ENCODE measurements at places on chromosomes 4 and X.

- no peak for DNase-seq
Measured at GRCh38 chrX:30819080-30819479, 70.0 kb downstream of the TAB3 start.

- no peak for DNase-seq
Measured at GRCh38 chr4:167079762-167080161, 154.5 kb downstream of the SPOCK3 start.

- DNase-seq, result no peak
Measured at GRCh38 chrX:2503591-2504500, 3.1 kb upstream of the DHRSX start.

DNA sequence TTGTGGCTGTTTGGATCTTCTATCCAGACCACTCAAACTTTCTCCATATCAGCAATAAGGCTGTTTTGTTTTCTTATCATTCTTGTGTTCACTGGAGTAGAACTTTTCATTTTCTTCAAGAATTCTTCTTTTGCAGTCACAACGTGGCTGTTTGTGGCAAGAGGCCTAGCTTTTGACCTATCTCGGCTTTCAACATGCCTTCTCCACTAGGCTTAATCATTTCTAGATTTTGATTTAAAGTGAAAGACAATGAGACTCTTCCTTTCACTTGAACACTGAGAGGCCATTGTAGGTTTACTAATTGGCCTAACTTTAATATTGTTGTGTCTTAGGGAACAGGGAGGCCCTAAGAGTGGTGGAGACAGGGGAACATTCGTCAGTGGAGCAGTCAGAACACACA is 19.1 kb downstream of the FGF2 start:
- no peak for DNase-seq

DNA sequence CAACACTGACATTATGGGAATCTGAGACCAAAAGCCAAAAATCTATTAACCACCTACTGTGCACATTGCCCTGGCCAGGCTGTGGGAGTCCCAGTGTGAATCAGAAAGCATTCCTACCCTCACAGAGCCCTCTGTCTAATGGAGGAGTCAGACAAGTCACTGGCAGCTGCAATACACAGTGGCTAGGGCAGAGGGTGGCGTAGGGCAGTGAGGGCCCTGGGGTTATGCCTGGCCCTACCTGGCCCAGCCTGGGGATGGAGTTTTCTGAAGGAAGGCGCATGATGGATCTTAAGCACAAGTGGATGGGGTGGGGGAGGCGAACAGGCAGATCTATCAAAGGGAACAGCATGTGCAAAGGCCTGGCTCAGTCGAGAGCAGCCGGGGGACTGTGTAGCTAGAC is 10.8 kb downstream of the JAKMIP1 start:
- no peak for DNase-seq

DNA sequence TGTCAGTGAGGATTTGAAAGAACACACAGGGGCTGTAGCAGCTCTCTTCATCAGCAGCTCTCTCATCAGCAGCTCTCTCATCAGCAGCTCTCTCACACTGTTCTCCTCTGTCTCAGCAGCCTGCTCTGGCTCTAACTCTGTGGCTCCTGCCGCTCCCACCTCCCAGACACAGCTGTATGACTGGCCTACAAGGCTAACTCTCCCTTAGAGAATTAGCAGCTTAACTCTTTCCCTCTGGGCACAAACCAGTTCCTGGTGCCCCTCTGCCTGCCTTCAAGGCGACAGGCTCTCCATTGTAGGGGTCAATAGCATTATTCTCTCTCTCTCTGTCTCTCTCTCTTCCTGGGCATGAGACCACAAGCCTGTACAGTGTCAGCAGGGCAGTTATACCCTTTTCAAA is 385.6 kb upstream of the PCDH10 start:
- no peak for DNase-seq

- no peak for DNase-seq
Measured at GRCh38 chr4:106273831-106274230, 42.2 kb downstream of the TBCK start.

- no peak for DNase-seq
Measured at GRCh38 chrX:136106920-136107528, 40.3 kb upstream of the FHL1 start.

- no peak for DNase-seq
Measured at GRCh38 chr4:37687681-37688080, 1.5 kb upstream of the RELL1 start.

- no peak for DNase-seq
Measured at GRCh38 chr4:3218824-3219760, 29.9 kb upstream of the MSANTD1 start.

DNA sequence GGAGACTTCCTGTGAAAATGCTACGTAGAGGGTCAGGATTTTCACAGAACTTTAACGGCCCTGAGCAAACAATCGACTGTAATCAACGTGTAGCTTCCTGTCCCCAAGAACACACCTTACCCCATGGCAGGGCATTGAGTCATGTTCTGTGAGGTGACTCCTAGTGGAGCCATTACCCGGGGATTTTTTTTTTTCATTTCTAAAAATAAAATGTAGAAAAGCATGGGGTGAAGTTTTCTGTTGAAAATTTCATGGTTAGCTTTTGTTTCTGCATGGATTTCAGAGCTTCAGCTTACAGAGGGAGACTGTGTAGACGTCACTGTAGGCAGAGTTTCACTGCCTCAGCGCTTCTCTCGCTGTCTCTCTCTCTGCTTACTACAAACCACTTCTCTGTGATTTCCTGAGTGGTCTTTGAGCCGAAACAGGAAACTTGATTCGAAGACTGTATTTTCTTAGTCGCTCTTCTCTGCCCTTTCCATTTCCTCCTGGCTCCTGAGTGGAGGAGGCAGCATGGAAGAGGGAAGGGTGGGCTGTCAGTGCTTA is 111.7 kb downstream of the NFKB1 start:
- peak; percentile 31 for DNase-seq

GRCh38 chr4:48305508-48305907 is 35.8 kb upstream of the SLAIN2 start:
- no peak for DNase-seq

- no peak for DNase-seq
Measured at GRCh38 chrX:153505361-153505760, 10.6 kb downstream of the BGN start.

- no peak for DNase-seq
Measured at GRCh38 chr4:186105647-186106321, 1.3 kb downstream of the FAM149A start.

- DNase-seq, result no peak
Measured at GRCh38 chr4:152815078-152815477, 35.3 kb downstream of the ARFIP1 start.

- DNase-seq, result no peak
Measured at GRCh38 chr4:8856835-8857621, 14.6 kb downstream of the HMX1 start.

GRCh38 chrX:39613482-39613995 is 484.2 kb downstream of the BCOR start:
- DNase-seq, result peak; percentile 70

- DNase-seq, result no peak
Measured at GRCh38 chr4:81378386-81378785, 93.3 kb downstream of the RASGEF1B start.

GRCh38 chr4:38512840-38513239 is 151.2 kb upstream of the KLF3 start:
- no peak for DNase-seq

GRCh38 chrX:101759000-101759399 is 99.3 kb upstream of the ARMCX2 start:
- DNase-seq, result peak; percentile 60

DNA sequence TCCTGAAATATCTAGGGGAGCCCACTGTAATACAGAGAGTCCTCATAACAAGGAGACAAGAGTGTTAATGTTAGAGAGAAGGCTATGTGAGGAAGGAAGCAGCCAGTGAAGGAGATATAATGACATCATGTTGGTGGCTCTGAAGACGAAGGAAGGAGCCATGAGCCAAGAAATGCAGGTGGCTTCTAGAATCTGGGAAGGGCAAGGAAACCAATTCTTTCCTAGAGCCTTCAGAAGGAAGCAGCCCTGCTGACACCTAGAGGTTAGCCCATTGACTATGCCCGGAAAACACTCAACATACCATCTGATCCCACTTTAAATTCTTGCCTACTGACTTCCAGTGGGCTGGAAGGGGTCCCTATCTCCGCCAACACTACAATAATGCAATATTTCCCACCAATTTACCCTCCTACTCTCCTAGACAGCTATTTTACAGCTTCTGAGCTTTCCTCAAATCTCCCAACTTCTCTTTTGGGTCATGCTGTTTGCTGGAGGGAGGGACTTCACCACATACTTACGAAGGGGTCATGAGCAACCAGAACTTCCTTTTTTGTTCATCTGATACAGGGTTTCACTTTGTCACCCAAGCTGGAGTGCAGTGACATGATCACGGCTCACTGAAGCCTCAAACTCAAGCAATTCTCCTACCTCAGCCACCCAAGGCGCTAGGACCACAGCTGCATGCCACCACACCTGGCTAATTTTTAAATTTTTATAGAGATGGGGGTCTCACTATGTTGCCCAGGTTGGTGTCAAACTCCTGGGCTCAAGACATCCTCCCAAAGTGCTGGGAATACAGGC is 25.2 kb upstream of the G3BP2 start:
- DNase-seq, result no peak

DNA sequence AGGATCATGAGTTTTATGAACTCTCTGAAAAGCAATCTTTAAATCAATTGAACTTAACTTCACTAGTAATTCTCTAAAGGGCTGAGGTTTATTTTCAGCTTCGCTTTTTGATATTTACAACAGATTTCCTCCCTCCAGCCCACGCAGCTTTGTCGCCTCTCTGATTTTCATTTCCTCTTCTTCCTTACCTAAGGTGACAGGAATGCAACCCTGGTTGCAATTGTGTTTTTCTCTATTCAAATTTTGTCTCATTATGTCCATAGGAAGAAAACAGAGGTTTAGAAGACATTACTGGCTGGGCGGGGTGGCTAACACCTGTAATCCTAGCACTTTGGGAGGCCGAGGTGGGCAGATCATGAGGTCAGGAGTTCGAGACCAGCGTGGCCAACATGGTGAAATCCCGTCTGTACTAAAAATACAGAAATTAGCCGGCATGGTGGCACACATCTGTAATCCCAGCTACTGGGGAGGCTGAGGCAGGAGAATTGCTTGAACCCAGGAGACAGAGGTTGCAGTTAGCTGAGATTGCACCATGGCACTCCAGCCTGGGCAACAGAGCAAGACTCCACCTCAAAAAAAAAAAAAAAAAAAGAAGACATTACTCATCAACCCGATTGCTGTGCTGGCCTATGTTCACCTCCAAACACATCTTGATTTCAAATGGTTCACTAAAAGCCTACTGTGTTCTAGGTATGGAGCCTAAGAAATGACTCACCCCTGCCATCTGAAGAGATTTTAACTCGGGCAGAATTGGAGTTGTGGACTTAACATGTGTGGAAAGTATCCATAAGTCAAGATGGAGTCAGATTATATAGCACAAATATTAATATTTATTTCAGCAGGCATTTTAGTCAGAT is 36.8 kb downstream of the VSIG4 start:
- DNase-seq, result no peak

DNA sequence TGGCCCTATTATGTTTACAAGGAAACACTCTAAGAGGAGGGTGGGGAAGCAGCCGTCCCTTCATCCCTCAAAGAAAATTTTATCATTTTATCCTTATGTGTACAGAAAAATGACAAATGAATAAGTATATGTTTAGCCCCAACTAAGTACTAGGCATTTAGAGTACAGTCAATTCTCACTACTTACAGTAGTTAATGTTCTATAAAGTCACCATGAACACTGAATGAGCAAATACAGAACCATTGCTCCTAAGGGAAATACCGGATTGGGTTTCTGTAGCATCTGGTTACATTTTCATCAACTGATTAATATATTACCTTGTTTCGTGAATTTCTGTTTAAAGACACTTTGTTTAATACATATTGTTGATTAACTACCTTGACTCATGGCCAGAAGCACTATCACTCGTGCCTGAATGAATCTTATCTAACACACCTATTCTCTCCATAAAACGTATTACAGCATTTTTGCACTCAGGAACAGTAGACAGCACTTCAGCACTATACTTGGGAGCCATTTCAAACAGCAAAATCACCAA is 109.3 kb downstream of the ASB9 start:
- DNase-seq, result no peak

DNA sequence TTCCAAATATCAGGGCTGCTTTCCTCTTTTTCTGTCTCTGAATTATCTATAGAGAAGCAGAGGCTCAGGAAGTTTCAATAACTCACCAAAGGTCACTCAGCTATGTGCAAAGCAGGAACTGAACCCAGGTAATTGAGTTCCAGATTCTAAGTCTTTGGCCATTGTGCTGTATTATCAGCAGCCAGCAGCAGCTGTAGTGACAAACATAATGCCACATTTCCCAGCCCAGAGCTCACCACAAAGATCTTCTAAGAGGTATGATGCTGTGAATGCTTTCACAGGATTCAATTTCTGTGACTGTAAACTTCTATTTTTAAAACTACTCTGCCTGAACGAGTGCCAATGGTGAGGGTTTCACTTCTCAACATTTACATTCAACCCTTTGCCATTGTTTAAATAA is 56.4 kb downstream of the SPOCK3 start:
- no peak for DNase-seq

DNA sequence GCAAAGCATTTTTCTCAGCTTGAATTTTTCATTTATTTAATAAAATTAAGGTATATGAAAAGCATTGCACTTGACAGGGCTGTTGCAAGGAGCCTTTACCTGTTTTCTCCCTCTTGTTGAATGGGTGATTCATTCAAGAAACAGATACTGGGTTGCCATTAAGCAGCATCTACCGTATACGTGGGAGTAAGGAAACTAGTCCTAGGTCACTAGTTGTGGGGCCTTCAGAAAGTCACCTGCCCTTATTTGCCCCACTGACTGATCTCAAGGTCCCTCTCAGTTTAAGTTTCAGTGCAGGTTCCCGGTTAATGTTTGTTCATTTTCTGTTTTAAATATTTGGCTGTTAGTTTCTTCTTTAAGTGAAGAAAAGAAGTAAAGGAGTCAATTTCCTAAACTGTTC is 34.0 kb downstream of the LHFPL1 start:
- no peak for DNase-seq

- no peak for DNase-seq
Measured at GRCh38 chr4:53633608-53634007, 42.3 kb upstream of the LNX1 start.

GRCh38 chrX:123193101-123193500 is 9.0 kb downstream of the GRIA3 start:
- DNase-seq, result no peak

GRCh38 chr4:102525504-102525903 is 24.3 kb downstream of the NFKB1 start:
- no peak for DNase-seq

DNA sequence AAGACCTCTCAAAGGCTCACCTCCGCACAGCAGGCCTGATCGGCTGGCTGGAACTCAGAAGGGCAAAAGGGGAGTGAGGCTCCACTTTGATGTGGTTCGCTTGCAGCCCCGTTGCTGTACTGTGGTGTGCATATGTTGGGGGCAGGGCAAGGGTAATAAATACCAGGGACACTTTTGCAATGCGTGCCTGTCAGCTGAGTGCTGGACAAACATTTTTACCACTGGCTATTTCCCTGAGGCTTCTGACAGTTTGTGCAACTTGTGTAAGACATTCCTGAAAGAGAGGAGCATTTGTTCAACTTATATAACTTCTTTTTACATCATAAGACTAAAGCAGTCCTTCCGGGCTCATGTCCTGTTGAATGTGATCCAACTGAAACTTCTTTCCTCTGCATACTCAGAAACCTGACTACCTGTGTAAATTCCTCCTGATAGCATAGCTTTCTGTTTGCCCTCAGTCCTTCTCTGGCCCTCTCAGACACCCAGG is 82.3 kb downstream of the SPRY1 start:
- peak; percentile 34 for DNase-seq

GRCh38 chrX:70338290-70338689 is 48.4 kb downstream of the KIF4A start:
- DNase-seq, result no peak

GRCh38 chrX:10502961-10503360 is 117.4 kb downstream of the MID1 start:
- DNase-seq, result no peak

All from thyroid gland (tissue), 4 donors.